HAP-1 (cell line): ENCODE measurements at places on chromosomes 7 and 10.
A peak's percentile ranks its signal among the peaks of the same experiment; 100 is the strongest.

DNA sequence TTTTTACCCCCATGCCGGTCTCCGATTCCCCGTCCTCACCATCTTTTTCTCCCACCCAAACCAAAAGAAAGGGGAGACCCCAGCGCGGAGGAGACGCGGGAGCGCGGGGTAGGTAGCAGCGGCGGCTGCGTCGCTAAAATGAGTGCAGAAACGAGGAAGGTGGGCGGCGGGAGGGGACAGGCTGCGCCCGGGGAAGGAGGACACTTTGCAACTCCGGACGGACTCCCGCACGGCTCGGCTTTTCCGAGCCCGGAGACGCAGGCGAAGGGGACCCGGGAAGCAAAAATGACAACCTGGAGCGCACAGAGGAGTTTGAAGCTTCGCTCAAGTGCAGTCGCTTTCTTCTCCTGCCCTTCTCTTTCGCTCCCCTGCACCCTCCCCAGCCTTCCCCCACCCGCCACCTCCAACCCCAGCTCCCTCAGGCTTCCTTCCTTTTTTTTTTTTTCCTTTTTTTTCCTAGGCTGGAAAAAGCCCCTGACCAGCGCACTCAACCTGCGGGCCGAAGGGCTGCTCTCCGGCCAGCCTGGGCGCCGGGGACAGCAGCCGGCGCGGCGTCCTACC, 453 bp downstream of the SFMBT2 start:
- DNase-seq: peak; percentile 48

- DNase-seq: peak; percentile 58
Observed at GRCh38 chr7:79298145-79298760, 155.2 kb downstream of the MAGI2 start.

- DNase-seq: no peak
Observed at GRCh38 chr10:4691301-4691700, 134.7 kb upstream of the AKR1E2 start.

DNA sequence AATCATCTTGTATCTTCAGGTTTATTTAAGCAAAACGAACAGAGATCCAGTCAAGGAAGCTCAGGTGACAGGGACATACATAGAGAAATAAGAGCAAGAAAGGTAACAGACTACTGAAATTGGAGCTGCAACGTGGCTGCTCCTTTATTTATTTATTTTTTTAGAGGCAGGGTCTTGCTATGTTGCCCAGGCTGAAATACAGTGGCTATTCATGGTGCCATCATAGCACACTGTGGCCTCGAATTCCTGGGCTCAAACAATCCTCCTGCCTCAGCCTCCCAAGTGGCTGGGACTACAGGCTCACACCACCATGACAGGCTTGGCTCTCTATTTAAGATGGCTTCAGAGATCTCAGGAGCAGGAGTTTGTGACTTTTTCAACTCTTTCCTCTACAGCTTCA, 46.4 kb downstream of the COL1A2 start:
- DNase-seq: no peak

DNA sequence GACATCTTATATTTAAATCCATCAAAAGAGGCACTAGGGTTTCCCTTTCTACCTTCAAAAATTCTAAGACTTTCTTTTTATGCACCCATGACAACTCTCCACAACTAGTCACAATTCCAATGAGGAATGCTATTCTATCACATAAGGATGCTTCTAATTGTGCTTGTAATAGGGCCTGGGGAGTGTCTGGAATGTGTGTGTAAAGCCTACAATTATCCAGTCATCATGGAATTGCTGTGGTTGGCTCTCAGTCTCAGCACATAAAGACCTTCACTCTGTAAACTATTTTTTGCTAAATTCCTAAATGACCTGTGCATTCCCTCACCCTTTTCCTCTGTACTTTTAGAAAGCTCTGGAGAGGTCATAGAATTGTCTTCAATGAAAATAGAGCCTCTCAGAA, 86.7 kb downstream of the EPDR1 start:
- no peak for DNase-seq
